ENCODE measurements at places on chromosomes 6 and 20.

DNA sequence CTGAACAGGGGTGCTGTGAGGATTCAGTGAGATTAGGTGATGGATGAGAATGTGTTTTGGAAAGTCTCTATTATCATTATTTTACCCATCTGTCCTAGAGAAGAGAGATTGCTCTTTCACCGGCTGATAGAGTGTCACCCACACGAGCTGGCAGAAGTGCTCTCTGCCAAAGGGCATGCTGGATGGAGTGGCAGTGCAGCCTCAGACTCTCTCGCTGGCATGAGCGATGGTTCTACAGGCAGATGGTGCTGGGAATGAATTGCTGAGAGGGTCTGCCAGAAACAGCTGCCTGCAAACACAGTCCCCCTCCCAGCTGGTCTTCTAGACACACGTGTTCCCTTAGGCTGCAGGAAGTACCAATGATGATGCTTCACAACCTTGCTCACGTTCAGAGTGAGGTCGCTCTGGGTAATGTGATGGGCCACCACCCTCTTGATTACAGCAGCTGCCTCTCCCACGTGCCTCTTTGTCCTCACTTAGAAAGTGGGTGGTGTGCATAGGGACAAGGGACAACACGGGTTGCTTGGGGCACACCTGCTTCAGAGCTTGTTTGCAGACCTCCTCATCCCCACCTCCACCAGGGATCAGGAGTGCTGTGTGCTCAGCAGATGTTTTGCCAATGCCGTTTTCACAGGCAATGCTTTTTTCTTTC is 84.7 kb downstream of the FOXA2 start:
- DNase-seq: no peak

- no peak for DNase-seq
Observed at GRCh38 chr6:147503587-147503986, 4.9 kb upstream of the SAMD5 start.

DNA sequence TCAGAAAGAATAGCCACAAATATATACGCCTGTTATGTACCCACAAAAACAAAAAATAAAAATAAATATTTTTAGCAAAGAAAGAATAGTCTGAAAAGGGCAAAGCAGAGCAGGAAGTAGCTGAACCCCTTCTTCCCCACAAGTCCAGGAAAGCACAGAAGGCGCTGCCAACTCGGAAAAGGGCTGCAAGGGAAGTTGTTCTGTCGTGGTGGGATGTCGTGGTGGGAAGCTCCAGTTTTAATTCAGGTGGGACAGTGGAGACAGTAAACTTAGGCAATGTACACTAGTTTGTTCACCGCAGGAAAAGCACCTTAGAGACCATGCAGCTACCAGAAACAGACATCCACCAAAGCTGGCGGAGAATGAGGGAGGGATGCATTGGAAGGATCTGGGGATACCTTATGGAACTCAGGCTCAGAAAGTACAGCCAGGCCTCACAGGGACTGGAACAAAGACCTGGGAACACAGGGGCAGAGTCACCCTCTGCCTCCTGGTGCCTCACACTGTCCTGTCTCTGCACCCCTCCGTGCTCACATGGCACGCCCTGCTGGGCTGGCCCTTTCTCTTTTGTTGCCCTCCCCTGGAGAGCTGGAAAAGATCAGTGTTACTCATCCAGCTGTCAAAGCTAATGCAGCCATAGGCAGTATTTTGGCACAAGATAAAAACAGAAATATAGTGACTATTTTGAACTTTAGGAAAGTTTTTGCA is 3.3 kb upstream of the APMAP start:
- no peak for DNase-seq

- DNase-seq: no peak
Observed at GRCh38 chr6:110102411-110102810, 77.1 kb downstream of the WASF1 start.

GRCh38 chr20:61599061-61599531 is 347.0 kb downstream of the CDH4 start:
- no peak for DNase-seq

DNA sequence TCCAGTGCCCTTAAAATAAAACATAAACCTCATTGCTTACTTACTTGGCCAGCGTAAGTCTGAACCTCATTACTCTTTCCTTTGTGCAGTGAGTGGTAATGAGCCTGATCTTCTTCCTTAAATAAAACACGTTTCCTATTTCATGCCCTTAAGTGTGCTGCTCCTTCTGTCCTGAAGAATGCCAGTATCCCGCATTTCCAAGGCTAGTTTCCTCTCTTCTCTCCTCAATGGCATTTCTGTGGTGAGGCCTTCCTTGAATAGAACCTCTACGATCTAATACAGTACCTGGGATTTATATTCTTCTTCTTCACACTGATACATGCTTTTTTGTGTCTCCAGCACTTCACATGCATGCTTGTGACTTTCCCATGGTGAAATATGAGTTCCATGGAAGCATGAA is 523.4 kb upstream of the CDH4 start:
- no peak for DNase-seq

- DNase-seq: no peak
Observed at GRCh38 chr20:33609504-33609903, 52.6 kb upstream of the C20orf144 start.

- DNase-seq: no peak
Observed at GRCh38 chr6:56677559-56677958, 34.9 kb upstream of the DST start.

DNA sequence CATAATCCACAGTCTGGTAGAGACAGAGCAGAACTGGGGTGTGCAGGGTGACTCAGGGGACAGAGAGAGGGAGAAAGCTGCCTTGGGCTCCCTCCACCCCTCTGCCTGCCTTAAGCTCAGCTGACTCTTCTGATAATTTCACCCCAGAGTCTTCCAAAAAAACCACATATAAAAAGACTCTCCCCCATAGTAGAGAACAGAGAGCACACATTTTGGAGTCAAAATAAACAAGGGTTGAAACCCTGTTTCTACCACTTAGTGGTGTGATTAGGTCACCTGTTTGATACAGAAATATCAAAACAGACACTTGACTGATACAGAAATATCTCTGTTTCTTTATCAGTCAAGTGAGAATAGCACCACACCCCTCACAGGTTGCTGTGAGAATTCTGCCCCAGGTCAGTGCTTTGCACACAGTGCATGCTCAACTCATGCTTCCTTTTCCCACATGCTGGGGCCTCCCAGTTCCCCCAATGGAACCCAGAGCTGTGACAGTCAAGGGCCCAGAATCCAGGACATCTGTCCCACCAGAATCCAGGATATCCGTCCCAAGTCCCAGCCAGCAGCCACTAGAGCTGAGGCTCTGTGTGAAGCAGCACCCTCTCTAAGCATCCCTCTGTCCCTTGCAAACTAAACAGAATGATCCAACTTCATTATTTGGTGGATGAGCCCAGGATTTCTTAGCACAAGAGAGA is 1.2 kb downstream of the TREML2 start:
- peak; percentile 37 for DNase-seq

- no peak for DNase-seq
Observed at GRCh38 chr20:32067234-32067821, 15.3 kb downstream of the HCK start.

- DNase-seq: no peak
Observed at GRCh38 chr20:38890497-38890818, 35.8 kb upstream of the FAM83D start.

DNA sequence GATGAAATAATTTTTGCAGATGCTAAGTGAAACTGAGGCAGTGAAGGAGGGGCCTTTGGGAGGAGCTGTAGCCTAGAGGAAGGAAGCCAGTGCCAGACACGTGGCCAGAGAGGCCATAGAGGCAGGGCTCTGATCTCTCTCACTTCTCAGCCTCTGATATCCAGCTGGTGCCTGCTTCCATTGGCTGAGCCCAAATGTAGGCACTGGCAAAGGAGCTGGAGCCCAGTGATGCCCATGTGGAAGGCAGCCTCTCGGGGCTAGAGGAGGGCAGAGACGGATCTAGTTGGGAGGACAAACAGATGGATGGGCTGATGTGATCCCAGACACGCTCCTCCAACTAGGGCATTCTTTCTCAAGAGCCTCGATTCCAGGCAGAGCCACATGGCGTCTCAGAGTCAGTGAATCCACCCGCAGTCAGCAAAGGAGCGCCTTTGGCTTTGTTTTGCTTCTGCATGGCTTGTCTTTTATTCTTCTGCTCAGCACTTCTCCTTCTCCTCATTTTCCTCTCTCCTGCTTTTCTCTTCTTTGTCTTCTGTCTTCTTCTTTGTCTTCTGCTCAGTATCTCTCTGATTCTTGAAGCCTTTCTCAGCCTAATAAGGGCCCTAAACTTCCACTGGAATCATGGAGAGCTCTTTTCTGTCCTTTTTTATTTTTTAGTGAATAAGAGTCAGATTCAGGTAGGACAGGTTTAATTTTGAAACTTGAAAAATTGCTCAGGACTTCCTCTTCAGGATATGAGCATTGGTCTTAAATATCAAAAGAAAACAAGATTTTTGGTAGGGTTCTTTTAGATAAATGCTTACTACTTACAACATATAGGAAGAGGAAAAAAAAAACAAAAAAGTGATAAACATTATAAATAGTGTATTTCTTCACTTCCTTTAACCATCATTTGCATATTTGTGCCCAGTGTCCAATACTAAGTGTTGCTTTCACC is 41.8 kb downstream of the CYP24A1 start:
- DNase-seq: no peak

GRCh38 chr20:43191946-43192863 is 2.5 kb upstream of the PTPRT start:
- no peak for DNase-seq

DNA sequence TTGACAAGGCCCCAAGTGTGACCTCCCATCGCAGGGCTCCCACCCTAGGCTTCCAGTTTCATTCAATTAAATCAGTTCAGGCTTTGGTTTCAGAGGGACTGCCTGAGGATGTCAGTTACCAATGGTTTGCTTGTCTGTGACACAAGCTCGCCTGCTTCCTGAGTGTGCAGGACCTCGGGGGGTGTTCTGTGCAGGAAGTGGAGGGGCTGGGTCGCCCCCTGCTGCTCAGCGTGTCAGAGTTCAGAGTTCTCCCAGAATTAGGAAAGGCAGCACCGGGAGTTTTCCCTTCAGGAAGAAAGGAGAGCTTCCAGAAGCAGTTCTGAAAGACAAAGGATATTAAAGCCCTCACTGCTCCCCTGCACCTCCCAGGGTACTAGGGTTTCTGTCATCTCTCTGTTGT is 50.8 kb upstream of the TGM3 start:
- DNase-seq: no peak

- DNase-seq: no peak
Observed at GRCh38 chr20:38201356-38201755, 36.3 kb upstream of the TGM2 start.

GRCh38 chr6:109164331-109164730 is 69.0 kb downstream of the CEP57L1 start:
- DNase-seq: no peak

GRCh38 chr20:42461291-42461690 is 728.4 kb downstream of the PTPRT start:
- DNase-seq: no peak

- no peak for DNase-seq
Observed at GRCh38 chr6:69026715-69027114, 391.6 kb downstream of the ADGRB3 start.

DNA sequence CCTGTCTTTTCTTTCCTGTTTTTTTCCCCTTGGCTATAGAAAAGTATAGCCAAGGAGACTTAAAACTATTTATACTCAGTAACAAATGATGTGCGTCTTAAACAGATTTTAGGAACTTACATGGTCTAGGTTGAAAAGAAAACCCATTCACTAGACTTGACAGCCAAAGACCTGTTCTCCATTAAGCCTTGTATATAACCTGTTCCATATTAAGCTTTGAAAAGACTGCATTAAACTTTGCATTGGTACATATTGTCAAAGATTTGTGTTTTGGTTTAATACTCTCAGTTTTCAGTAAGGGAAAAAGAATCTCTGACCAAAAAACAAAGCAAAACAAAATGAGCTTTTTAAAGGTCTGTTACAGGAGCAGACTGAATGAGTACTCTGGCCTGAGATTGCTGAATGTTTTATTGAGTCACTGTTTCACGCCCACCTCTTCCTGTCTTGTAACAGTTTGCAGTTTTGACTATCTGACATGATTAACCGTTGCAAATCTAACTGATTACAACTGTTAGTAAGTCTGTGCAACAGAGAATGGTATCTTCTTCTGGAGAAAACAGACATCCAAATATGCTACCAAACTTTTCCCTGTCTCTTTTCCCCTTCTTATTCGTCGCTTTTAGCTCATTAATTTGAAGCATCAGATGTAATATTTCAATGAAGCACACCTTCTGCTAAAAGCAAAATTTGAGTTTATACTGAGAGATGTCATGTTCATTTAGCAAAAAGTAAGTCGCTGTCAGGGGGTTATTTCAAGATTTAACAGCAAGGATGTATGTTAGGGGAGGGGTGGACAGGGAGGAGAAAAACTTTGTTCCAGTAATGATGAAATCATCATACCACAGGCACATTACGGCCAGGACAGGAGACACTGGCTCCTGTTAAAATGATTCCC is 59.1 kb upstream of the SUPT3H start:
- DNase-seq: peak; percentile 10

DNA sequence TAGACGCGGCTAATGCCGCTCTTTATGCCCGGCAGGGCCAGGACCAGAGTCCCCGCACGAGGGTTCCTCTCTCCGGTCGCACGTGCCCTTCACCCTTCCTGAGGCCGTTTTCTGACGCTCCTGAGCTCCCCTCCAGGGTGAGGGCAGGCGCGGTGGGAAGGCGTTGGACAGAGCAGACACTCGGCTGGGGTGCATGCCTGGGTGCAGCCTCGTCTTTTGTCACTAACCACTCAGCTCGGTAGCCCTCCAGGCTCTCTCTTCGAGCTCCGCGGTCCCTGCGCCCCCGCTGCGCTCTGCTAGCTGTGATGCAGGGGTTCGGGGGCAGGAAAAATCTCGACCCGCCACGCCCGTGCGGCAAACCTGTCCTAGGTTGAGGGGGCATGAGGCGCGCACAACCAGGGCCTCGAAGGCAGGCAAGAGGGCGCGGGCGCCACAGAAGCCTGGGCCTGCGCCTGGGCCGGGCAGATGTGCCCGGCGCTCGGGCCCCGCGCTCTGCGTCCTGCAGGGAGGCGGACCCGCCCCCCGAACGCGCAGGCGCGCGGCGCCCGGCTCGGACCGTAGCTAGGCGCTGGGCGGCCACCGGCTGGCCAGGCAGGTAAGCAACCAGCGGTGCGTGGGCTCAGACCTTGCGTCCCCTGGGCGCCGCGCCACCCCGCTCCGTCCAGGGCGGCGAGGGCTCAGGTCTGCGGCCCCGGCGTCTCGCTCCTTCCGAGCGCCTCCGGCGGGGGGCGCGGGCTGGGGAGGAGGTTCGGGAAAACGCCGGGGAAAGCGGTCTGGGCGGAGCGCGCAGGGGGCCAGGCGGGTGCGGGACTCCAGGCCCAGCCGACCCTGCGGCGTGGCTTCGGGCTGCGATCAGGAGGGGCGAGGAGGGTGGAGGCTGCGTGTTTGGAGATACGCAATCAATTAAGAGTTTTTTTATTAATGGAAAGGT is at the start of gene L3MBTL1:
Gene L3MBTL1 (plus strand): TSS at position 548 of the 931 bp plus-strand sequence. CDS start 5,807 bp downstream, outside the sequence.
- no peak for DNase-seq

- no peak for DNase-seq
Observed at GRCh38 chr20:23651117-23651516, 13.4 kb upstream of the CST3 start.

Data from GM12864 (cell line).